HFFc6 (cell line): ENCODE measurements at places on chromosomes 11 and 22. TPM values are rescaled to one million over a fixed set of nuclear protein-coding genes. Genes with fewer than 3 reads are reported as not detected.

GRCh38 chr11:61281581-61282250 lies 13.4 kb downstream of the VWCE start:
- peaks cover 6% of the 10 kb centered on the region; the same call in 1 of the 2 replicates for H3K4me1 ChIP-seq
- H3K36me3 ChIP-seq, result no peaks in the 10 kb centered on the region
- no peak overlapping the region for H3K4me3 ChIP-seq

Gene OR51I1
- total RNA-seq, result not detected in 3 replicates

GRCh38 chr11:65355013-65355775 lies 643 bp downstream of the TIGD3 start:
- peak overlapping the region; percentile 77 for H3K4me3 ChIP-seq
- H3K36me3 ChIP-seq, result no peaks in the 10 kb centered on the region
- peaks cover 8% of the 10 kb centered on the region for H3K27me3 ChIP-seq
- peaks cover 35% of the 10 kb centered on the region for H3K4me1 ChIP-seq

Gene SEC14L6
- total RNA-seq, result not detected in 3 replicates

DNA sequence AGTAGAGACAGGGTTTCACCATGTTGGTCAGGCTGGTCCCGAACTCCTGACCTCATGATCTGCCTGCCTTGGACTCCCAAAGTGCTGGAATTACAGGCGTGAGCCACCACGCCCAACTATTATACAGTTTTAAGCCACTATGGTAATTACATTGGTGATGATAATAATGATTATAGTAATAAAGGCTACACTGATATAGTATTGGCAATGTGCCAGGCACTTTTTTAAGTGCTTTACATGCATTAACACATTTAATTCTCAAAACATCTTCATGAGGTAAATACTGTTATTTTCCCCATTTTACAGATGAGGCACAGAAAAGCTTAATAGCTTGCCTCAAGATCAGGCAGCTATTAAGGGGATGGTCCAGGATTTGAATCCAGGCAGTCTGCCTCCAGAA lies 222.5 kb downstream of the SOX6 start:
- H3K27me3 ChIP-seq, result no peaks in the 10 kb centered on the region
- peaks cover 8% of the 10 kb centered on the region; the same call in 1 of the 2 replicates for H3K36me3 ChIP-seq
- H3K4me1 ChIP-seq, result no peaks in the 10 kb centered on the region
- DNase-seq, result no peak
- H3K27ac ChIP-seq, result no peak overlapping the region
- no peak overlapping the region for H3K4me3 ChIP-seq

Gene SPA17
- 5.2 to 9.7 TPM (median 9.2 TPM) in 3 replicates for total RNA-seq

Gene ZFP91
- 48.3 to 65.9 TPM (median 55.0 TPM) in 3 replicates for total RNA-seq

DNA sequence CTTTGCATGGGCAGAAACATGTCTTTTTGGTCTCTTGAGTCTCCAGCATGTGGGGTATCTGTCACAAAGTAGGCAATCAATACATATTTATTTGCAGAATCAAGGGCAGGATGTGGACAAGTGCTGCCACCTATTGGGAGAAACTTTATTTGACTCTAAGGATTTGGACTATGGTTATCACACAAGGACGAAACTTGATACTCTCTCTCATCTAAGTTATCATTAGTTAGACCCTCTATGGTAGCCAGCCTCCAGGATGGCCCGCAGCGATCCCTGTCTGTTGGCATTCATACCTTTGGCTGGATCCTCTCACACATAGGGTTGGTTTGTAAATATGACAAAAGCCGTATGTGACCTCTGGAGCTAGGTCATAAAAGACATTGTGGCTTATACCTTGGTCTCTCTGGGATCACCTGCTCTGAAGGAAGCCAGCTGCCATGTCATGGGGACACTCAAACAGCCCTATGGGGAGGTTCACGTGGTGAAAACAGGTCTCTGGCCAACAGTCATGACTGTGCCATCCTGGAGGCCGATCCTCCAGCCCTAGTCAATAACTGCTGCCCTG lies 1.1 kb upstream of the FBXO7 start:
- DNase-seq, result peak; percentile 66
- H3K4me1 ChIP-seq, result peaks cover 45% of the 10 kb centered on the region
- H3K4me3 ChIP-seq, result peak overlapping the region; percentile 92
- no peaks in the 10 kb centered on the region for H3K27me3 ChIP-seq
- H3K36me3 ChIP-seq, result no peaks in the 10 kb centered on the region
- H3K27ac ChIP-seq, result peak overlapping the region; percentile 89

DNA sequence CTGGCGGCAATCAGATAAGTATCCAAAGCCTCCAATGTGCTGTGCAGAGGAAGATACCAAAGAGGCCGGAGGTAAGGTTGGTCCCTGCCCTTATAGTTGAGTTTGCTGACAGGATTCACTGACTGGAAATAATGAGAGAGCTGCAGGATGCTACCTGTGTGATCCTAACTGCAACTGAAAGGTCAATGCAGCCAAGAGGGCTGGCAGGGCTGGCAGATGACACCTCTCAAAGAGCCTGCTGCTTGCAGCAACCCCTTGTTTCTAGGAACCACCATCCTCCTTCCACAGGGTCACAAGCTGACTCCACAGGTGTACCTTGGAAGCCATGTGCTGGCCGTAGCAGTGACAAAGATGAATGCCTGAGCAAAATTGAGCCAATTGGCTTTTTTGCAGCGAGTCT lies 348.1 kb downstream of the DDX10 start:
- H3K27me3 ChIP-seq, result no peaks in the 10 kb centered on the region
- H3K36me3 ChIP-seq, result no peaks in the 10 kb centered on the region
- H3K27ac ChIP-seq, result no peak overlapping the region
- H3K4me1 ChIP-seq, result no peaks in the 10 kb centered on the region

Gene SLCO2B1
- total RNA-seq, result not detected in 3 replicates

- peaks cover 46% of the 10 kb centered on the region for H3K27me3 ChIP-seq
- H3K27ac ChIP-seq, result no peak overlapping the region
- H3K36me3 ChIP-seq, result no peaks in the 10 kb centered on the region
- DNase-seq, result no peak
Observed at GRCh38 chr11:61112575-61112974, 10.3 kb downstream of the CD5 start.

Gene PGA4
- not detected in 3 replicates for total RNA-seq

DNA sequence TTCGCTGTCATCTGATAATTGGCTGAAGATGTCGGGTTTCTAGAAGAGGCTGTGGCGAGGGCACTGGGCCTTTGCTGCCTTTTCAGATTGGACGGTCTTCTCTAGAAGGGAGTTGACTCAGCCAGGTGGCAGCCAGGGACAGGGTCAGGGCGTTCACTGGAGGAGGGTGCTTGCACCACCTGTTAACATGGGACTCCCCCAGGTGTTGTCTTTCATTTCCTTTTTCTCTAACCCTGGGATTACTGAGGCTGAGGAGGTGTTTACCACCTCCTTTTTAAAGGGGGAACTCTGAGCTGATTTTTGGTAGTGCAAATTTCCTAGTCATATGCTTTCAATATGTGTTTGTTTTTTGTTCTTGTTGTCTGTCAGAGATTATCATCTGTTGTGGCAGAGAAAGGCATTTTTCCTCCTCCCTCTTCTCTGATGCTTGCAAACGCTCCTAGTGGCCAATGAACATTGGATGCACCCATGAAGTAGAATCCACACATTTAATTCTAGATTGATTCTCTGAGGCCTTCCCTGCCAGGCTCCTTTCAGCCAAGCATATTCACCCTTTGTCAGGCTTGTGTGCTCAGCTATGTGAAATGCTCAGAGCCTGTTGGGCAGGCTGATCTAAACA lies 54.1 kb downstream of the LDLRAD3 start:
- no peak overlapping the region for H3K4me3 ChIP-seq
- peaks cover 15% of the 10 kb centered on the region; the same call in 1 of the 2 replicates for H3K4me1 ChIP-seq
- no peaks in the 10 kb centered on the region for H3K27me3 ChIP-seq
- H3K36me3 ChIP-seq, result peaks cover 16% of the 10 kb centered on the region
- no peak for DNase-seq

Gene MRGPRF
- 48.8 to 67.6 TPM (median 62.1 TPM) in 3 replicates for total RNA-seq

DNA sequence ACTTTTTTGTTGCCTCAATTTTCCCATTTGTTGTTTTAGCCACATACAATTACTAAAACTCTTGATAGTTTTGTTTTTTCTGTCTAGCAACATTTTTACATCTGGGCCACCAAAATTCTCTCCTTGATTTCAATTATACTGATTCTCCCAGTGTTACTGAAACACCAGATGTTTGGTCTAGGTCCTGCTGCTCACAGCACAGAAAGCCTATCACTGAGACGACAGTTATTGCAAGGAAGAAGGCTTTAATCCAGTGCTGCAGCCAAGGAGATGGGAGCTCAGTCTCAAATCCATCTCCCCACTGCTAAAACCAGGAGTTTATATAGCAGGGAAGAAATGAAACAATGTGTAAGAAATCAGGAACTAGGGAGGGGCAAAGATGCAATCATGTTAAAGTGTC lies 837.7 kb upstream of the CNTN5 start:
- peak overlapping the region; percentile 64; the same call in 1 of the 2 replicates for H3K27ac ChIP-seq
- no peak for DNase-seq
- peaks cover 19% of the 10 kb centered on the region; the same call in 1 of the 2 replicates for H3K4me1 ChIP-seq

DNA sequence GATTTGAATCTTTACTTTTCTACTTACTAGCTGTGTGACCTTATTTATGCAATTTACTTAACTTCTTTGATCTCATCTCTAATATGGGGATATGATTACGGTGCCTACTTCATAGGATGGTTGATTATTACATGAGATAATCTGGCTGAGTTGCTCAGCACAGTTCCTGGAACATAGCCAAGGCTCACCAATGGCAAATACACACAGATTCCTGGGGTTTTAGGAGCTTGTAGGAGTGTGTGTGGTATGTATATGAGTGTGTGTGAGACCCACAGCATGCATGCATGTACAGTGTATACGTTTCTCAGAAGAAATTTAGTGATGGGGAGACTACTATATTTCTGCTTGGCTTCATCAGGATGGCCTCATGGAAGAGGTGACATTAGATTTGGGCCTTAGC lies 256.9 kb downstream of the KIRREL3 start:
- H3K27ac ChIP-seq, result no peak overlapping the region
- H3K36me3 ChIP-seq, result peaks cover 19% of the 10 kb centered on the region
- H3K4me3 ChIP-seq, result no peak overlapping the region
- peaks cover 2% of the 10 kb centered on the region for H3K27me3 ChIP-seq

Gene TRIM48
- total RNA-seq, result not detected in 3 replicates

- peaks cover 2% of the 10 kb centered on the region for H3K27me3 ChIP-seq
- no peak overlapping the region for H3K4me3 ChIP-seq
- no peak overlapping the region for H3K27ac ChIP-seq
- DNase-seq, result peak; percentile 37
- peaks cover under 1% of the 10 kb centered on the region; the same call in 1 of the 2 replicates for H3K4me1 ChIP-seq
Observed at GRCh38 chr11:32231909-32232493, 141.1 kb downstream of the RCN1 start.

GRCh38 chr11:65615950-65616574 lies 486 bp downstream of the PCNX3 start:
- peaks cover 34% of the 10 kb centered on the region for H3K4me1 ChIP-seq
- peak overlapping the region; percentile 92 for H3K27ac ChIP-seq
- DNase-seq, result no peak
- H3K4me3 ChIP-seq, result peak overlapping the region; percentile 96
- peaks cover 17% of the 10 kb centered on the region for H3K36me3 ChIP-seq
- H3K27me3 ChIP-seq, result peaks cover 2% of the 10 kb centered on the region

- no peak overlapping the region for H3K27ac ChIP-seq
- H3K4me1 ChIP-seq, result no peaks in the 10 kb centered on the region
- H3K27me3 ChIP-seq, result no peaks in the 10 kb centered on the region; the same call in 1 of the 2 replicates
- H3K4me3 ChIP-seq, result no peak overlapping the region
Observed at GRCh38 chr11:92204731-92205130, 19.9 kb upstream of the FAT3 start.

Gene CBY1
- 22.7 to 33.7 TPM (median 27.5 TPM) in 3 replicates for total RNA-seq

DNA sequence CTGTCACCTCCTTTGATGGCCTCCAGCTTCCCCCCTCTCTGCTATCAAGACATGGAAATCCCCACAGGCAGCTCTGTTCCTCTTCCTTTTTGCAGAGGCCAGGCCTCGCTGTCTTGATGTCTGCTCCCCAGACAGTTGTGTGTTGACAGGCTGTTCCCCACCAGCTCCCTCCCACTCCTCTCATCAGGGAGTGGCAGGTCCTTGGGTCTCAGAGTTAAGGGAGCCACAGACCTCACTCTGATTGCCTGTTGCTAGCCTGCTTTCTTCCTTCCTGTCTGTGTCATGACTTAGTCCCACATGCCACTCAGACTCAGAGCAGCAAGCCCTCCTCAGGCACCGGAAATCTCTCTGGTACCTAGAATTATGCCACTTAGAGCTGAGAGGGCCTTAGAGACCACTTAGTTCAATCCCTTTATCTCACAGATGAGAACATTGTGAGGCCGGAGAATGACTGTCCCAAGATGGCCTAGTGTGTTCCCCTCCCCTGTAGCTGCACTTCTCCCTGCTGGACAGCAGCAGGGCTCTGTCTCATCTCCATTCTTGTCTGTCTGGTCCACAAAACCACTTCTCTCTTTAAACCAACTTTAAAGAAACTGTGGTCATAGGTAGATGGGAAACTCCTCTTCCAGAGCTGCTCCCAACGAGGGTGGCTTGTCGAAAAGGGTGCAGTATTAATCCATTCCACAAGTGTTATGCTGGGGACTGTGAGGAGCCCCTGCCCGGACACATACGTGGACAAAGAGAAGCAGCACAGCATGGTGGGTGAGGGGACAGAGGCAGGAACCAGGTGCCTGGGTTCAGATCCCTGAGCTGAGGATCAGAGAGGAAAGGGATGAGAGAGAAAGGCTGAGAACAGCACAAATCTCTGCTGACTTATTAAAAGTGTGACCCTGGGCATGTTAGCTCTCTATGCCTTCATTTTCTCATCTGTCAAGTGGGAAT lies 4.2 kb downstream of the AMPD3 start:
- no peak overlapping the region; the same call in 1 of the 2 replicates for H3K27ac ChIP-seq
- no peaks in the 10 kb centered on the region; the same call in 1 of the 2 replicates for H3K27me3 ChIP-seq
- peaks cover 24% of the 10 kb centered on the region for H3K36me3 ChIP-seq
- H3K4me1 ChIP-seq, result peaks cover 41% of the 10 kb centered on the region
- DNase-seq, result no peak

Gene IL10RA
- not detected in 3 replicates for total RNA-seq

Gene DYNC2H1
- 12.1 and 12.2 TPM in 2 replicates for total RNA-seq

GRCh38 chr11:116582571-116582970 lies 190.2 kb downstream of the BUD13 start:
- DNase-seq, result no peak
- no peak overlapping the region for H3K4me3 ChIP-seq
- H3K27ac ChIP-seq, result no peak overlapping the region
- H3K27me3 ChIP-seq, result peaks cover 25% of the 10 kb centered on the region
- no peaks in the 10 kb centered on the region for H3K4me1 ChIP-seq
- no peaks in the 10 kb centered on the region for H3K36me3 ChIP-seq

- peaks cover 29% of the 10 kb centered on the region for H3K4me1 ChIP-seq
- H3K27ac ChIP-seq, result no peak overlapping the region
- H3K27me3 ChIP-seq, result peaks cover 3% of the 10 kb centered on the region; the same call in 1 of the 2 replicates
- H3K4me3 ChIP-seq, result no peak overlapping the region
- peak; percentile 29 for DNase-seq
Observed at GRCh38 chr11:74255741-74256375, 55.6 kb downstream of the P4HA3 start.

Gene FDX1
- total RNA-seq, result 7.3 to 9.6 TPM (median 8.5 TPM) in 3 replicates

Gene USP28
- 16.0 to 18.8 TPM (median 16.7 TPM) in 3 replicates for total RNA-seq

- H3K4me3 ChIP-seq, result no peak overlapping the region
- H3K27me3 ChIP-seq, result peaks cover 2% of the 10 kb centered on the region; the same call in 1 of the 2 replicates
- H3K27ac ChIP-seq, result peak overlapping the region; percentile 40; the same call in 1 of the 2 replicates
- H3K36me3 ChIP-seq, result peaks cover 10% of the 10 kb centered on the region
- H3K4me1 ChIP-seq, result peaks cover 21% of the 10 kb centered on the region
- no peak for DNase-seq
Observed at GRCh38 chr22:21845558-21846453, 21.6 kb downstream of the MAPK1 start.

Gene SPI1
- total RNA-seq, result not detected in 3 replicates

DNA sequence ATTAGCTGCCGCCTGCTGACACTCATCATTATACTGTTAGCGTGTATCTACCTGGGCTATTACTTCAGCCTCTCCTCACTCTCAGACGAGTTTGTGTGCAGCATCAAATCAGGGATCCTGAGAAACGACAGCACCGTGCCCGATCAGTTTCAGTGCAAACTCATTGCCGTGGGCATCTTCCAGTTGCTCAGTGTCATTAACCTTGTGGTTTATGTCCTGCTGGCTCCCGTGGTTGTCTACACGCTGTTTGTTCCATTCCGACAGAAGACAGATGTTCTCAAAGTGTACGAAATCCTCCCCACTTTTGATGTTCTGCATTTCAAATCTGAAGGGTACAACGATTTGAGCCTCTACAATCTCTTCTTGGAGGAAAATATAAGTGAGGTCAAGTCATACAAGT lies 51.1 kb downstream of the PANX1 start:
- H3K27me3 ChIP-seq, result no peaks in the 10 kb centered on the region
- H3K36me3 ChIP-seq, result peaks cover 12% of the 10 kb centered on the region
- no peak overlapping the region for H3K27ac ChIP-seq
